AG04449 (cell line): ENCODE measurements at places on chromosomes 3 and 15.
A peak's percentile ranks its signal among the peaks of the same experiment; 100 is the strongest.

DNA sequence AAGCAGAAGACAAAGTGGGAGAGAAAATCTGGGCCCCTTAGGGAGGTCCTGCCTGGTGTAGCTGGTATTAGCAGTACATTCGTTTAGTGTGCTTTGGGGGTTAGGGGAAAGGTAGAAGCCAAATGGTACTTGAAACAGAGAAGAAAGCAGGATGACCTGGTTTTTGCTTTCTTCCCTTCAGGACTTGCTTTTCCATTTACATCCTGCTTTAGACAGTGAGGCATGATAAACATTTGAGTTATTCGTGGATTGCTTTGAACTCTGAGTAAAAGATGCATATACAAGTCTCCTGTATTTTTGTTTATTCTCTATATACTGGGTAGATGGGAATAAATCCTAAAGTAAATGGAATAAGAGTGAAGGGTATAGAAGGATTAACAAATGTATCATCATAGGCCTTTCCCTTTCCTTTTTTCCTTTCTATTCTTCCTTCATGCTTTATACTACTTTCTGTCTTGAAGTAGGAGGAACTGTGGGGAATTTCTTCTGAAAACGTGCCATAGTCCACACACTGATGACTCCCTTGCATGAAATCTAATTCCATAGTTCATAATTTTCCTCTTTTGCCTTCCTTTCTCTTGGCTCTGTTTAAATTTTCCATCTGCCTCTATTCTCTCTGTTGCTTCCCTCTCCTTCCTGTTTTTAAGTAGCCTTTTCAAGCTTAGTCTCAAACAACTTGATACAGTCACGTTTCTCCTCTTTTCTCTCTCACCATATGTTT, 139.5 kb upstream of the RBMS3 start:
- no peak for DNase-seq

- DNase-seq: no peak
Measured at GRCh38 chr15:38171973-38172372, 80.7 kb upstream of the SPRED1 start.

- no peak for DNase-seq
Measured at GRCh38 chr15:53203454-53203853, 413.3 kb upstream of the ONECUT1 start.

- peak; percentile 16 for DNase-seq
Measured at GRCh38 chr3:156150434-156151066, 30.2 kb downstream of the KCNAB1 start.

DNA sequence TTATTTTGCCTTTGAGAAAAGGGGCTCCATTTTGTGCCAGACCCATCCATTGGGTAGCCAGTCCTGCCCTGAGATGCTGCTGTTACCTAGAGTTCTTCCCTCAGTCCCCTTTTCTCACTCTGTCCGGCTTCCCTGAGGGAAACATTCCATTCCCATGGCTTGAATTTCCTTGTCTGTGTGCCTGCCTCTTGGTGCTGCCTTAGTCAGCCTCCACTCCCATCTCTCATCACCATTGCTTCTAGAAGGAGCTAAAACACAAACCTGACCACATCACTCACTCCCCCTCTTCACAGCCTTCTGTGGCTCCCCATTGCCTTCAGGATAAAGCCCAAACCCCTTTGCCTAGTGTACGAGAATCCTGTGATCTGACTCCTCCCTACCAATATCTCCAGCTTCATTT, 25.2 kb upstream of the C2CD4B start:
- no peak for DNase-seq

- DNase-seq: no peak
Measured at GRCh38 chr15:85097250-85097649, 115.6 kb downstream of the PDE8A start.

DNA sequence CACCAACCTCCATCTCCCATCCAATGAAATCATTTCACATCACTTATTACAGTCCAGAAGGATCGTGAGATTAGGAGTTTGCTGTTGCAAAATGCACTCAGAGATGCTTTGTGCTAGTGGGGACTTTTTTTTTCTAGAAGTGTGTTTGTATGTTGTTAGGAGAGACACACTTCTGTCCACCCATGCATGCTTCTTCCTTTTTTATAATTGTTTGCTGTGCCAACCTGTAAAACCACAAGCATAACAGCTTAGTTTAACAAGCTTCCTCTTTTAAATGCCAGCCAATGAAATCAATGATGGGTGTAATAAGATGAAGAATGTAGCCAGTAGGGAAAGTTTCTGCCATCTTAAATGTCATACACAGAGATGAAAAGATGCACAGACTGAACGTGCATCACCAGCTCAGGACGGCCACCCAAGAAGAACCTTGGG, 305.6 kb upstream of the STT3B start:
- DNase-seq: no peak

DNA sequence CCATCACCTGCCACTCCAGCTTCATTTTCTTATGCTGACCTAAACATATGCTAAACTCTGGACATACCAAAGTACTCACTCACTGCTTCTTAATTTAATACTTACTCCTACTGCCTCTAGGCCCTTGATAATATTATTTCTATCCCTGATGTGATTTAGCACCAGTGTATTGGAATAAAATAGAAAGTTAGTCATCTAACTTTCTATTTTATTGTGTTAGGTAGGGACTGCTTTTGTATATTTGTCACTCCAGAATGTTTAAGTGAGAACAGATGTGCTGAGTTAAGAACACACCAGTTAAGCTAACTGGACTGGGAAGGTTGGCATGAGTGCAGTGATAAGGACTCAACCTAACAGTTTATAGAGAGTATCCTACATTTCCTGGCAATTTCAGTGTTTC, 6.5 kb upstream of the CLDN16 start:
- no peak for DNase-seq

DNA sequence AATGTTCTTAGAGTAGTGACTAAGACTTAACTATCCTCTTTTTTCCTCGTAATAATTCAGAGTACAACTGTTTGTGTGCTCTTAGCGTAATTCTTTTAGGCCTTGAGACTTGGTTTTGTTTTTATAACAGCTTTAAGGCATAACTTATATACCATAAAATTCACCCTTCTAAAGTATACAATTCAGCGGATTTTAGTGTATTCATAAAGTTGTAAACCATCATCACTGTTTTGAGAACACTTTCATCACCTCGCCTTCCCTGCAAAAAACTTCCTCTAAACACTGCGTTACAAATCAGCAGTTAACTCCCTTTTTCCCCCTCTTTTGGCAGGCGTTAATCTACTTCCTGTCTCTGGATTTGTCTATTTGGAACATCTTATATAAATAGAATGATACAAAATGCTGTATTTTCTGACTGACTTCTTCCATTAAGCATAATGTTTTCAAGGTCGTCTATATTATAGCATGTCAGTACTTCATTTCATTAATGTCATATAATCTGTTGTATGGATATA, 18.7 kb downstream of the DNAJC13 start:
- DNase-seq: no peak

- DNase-seq: no peak
Measured at GRCh38 chr3:133872781-133873180, 22.9 kb downstream of the RAB6B start.

- DNase-seq: no peak
Measured at GRCh38 chr3:49924683-49925082, 4.9 kb downstream of the MON1A start.
